Fibroblast of skin of left quadriceps (primary cell): ENCODE measurements at places on chromosomes 7 and 10.

- DNase-seq, result no peak
These were observed 59.3 kb upstream of the BMPER start for GRCh38 chr7:33845991-33846509.

DNA sequence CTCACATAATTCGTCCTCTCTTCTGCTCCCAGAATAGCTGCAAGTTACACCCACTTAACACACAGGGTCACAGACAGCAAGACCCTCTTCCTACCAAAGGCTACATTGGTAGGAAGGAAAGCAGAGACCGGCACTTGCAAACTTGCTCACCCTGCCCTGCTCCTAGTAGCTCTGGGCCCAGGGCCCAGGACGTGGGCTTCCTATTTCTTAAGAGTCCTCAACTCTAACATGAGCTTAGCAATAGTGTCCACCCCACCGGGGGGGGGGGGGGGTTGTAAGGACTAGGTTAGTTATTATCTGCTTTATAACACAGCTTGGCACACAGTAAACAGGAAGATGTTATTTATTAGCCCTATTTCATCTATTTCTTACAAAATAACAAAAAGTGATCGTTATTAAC lies 106.6 kb downstream of the GRB10 start:
- DNase-seq, result no peak

GRCh38 chr7:11327633-11328032 lies 354.0 kb downstream of the PHF14 start:
- no peak for DNase-seq

GRCh38 chr7:157547102-157547501 lies 210.3 kb downstream of the DNAJB6 start:
- DNase-seq, result no peak

- DNase-seq, result no peak
These were observed 18.3 kb upstream of the CACUL1 start for GRCh38 chr10:118773041-118773440.

- DNase-seq, result no peak
These were observed 186.4 kb downstream of the PDE1C start for GRCh38 chr7:31883761-31884164.

DNA sequence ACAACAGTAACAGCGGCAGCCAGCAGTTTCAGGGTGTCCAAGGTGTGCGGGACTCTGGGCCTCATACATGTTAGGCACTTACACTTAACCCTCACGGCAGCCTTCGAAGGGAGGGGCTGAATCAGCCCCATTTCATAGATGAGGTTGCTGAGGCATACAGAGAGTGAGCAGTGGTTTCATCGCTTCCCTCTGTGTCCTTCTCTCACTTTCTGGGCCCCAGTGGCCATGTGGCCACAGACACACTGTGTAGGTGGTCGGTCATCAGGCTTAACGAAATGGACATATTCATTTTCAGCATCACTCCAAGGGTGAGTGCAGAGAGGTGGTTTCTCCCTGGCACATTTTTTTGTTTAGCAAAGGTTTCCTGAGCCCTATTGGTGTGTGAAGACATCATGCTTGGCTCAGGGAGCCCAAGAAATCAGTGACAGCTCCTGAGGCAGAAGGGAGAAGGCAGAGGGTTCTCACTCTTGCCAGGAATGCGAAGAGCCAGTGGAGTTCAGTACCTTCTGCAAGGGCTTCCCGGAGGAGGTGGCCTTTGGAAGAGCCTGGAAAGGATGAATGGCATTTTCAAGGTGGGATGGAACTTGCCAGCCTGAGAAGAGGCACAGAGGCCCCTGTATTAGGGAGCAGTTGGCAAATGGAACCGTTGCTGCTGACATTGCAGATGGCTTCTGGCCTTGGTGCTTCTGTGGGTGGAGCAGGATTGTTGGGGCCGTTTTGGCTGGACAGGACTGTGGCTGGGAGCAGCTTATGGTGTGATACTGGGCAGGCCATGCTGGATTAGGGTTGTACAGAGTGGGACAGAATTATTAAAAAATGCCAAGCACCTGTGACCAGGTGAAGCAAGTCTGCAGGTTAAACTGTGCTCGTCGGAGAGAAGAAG lies 61.7 kb upstream of the PPIF start:
- DNase-seq, result no peak

DNA sequence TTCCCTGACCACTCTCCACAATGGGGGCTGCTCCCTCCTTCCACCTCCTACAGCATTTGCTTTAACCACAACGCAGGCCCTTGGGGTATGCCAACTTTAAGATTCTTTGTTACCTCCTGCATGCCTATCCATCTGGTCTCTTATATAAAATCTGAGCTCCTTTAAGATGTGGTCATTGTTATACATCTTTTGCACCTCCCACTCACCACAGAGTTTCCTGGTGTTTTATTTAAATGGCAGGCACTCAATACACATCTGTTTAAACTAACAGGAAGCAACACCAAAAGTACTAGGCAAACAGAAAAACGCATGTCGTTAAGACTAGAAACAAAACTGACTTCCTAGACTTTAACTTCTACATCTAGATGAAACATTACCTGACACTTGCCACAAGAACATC lies 36.3 kb downstream of the SLC25A13 start:
- DNase-seq, result no peak

DNA sequence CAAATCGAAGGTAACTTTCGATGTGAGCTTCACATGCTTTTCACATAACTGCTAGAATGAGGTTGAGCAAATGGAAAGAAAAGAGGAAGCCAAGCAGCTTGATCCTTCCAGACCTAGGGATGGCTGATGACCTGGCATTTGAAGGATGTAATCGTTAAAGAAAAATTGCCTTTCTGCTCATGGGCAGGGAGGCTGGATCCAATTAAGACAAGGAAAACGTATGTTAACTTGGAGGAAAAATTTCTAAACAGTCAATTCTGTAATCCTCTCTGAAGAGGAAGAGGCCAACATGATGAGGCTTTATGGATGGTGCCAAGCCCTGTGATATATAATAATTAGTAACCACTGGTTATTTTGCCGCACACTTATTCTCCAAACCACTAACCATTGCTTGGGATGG lies 12.5 kb downstream of the GRK5 start:
- DNase-seq, result peak; percentile 79

GRCh38 chr10:12388671-12389070 lies 39.3 kb downstream of the CAMK1D start:
- DNase-seq, result no peak

DNA sequence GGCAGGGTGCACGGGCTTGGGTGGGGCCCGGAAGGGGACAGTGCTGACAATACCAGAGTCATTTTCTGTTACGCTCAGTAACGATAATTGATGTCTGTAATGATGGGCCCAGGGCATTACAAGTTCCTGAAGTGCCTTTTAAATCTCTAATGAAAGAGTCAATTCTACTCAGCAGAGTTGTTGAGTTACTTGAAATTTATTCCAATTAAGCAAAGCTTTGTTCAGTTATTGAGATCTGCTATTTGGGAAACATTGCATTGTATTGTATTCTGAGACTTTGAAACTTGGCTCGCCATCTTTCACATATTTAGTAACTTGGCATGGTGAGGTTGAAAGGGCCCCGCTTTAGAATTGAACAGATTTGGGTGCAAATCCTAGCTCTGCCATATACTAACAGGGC lies 34.7 kb downstream of the MINDY4 start:
- no peak for DNase-seq

DNA sequence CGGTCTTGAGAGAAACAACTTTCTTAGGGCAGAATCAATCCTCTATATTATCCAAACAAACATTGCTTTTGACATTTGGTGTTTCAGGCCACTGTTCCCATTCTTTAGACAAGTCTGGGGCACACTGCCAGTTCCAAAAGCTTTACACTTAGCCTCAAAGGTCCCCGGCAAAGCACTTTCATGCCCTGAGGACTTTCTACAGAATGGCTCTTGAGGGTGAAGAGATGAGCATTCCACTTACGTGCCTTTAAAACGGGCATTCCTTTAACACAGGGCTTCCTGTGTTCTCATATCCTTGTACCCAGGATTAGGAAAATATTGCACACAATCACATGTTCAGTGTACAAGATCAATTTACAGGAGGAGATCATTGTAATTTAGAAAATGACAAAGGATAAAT lies 13.1 kb upstream of the TMEM213 start:
- DNase-seq, result no peak

GRCh38 chr10:51918884-51919325 lies 219.5 kb upstream of the CSTF2T start:
- no peak for DNase-seq

DNA sequence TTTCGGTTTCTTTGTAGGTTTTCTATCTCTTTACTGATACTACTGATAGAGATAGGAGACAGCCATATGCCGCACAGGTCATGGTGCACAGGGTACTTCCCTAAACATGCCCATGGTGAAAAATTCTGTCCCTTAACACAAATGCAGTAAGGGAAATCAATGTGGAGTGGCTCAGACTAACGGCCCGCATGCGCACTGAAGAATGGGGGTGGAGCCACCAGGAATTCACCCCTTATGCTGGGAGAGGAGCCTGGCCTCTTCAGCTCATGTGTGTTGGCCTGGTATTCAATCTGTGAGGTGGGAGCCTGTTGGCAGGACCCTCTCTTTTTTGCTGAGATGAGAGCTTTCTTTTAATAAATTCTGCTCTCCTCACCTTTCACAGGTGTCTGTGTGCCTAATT lies 8.4 kb upstream of the URGCP start:
- no peak for DNase-seq

GRCh38 chr7:154744861-154745258 lies 258.1 kb downstream of the PAXIP1 start:
- DNase-seq, result no peak

DNA sequence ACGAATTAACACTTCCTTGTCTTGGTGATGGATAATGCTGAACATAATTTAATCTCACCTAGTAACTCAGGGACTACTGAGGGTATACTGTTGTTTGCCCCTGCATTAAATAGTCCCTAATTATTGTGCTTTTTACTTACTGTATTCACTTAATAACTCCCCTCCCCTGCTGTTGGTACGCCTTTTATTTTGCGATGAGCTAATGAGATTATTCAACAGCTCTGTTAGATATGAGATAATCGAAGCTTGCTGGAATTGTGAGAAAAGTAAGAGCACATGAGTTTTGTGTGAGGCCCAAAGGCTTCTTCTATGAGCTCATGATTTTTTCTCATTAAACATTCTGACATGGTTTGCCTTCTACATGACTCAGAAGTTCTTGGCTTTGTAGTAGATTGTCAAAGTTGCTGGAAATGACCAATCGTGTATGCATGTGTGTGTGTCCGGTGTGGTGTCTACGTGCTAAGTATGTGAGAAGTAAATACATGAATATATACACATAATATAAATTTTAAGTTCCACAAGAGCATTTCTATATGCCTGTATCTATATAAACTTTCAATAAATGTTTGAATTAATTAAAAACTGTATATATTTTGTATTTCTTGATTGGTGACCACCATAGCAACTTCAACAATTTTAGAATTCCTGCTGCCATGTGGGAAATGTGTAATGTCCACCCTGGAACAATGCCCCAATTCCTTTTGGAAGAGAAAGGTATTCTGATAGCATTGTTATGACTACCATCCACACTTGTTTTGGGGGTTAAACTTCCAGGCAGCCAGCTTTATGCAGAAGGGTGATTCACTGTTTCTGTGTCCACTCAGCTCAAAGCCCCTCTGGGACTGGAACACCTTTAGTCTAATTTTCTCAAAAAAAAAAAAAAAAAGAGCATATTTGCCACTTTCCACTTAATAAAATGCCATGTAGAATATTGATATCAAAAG lies 106.2 kb downstream of the SAMD9 start:
- peak; percentile 94 for DNase-seq

GRCh38 chr10:121330563-121330962 lies 267.7 kb downstream of the FGFR2 start:
- DNase-seq, result no peak

DNA sequence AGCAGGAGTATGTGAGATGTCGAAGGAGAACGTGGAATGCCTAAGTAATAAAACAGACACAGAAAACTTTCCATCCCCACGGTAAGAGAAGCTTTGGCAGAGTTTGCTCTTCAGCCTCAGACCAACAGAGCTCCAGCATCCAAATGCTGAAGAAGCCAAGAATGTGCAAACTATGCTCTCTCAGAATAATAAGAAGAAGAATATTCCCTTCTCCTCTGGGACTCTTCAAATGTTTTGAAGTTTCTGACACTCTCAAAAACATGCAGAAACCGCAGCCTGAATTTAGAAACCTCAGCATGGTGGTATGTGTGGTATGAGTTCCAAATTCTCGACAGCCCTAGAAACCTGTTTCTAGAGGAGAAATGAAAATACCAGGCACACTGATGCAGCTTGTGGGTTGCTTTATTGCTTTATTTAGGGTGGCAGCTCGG lies 113.3 kb downstream of the KCNMA1 start:
- peak; percentile 98 for DNase-seq

GRCh38 chr10:43824934-43825333 lies 176.3 kb upstream of the ZNF32 start:
- DNase-seq, result no peak

- DNase-seq, result no peak
These were observed 56.2 kb downstream of the SEMA3D start for GRCh38 chr7:85130702-85131101.
